ENCODE measurements at places on chromosomes 6 and 20.

- DNase-seq, result no peak
Measured at GRCh38 chr6:32655203-32655710, 11.2 kb downstream of the HLA-DQB1 start.

DNA sequence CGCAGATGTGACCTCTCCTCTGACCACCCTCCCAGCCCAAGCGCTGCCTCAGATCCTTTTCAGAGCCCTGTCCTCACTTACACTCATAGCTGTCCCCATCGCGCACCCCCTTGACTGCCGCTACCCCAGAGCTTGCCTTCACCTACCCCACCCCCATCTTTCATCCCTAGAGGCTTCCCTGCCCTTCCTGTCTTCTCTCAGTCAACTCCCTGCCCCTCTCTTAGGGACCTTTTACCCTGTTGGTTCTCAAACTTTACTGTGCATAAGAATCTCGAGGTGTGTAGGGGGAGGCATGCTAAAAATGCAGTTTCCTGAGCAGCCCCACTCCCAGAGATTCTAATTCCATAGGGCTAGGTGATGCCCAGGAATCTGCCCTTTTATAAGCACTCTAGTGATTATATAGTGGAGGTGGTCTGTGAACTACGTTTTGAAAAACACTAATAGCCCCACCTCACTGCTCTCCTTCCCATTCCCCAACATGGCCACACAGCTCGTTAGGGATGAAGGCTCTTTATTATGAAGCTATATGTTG lies 725 bp downstream of the TM9SF4 start:
- no peak for DNase-seq

DNA sequence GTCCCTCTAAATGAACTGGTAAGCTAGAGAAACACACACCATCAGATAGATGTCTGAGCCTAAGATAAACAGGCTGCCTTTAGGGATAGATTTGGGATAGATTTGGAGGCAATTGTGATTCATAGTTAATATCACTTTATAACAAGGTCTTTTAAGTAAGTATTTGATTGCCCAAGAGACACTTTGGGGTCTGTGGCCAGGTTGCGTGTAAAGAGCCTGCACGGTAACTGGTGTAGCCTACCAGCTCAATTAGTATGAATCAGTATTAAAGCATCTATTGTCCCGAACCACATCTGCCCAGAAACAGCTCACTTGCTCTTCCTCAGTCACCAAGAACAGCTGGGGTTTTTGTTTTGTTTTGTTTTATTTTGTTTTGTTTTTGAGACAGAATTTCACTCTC lies 193.3 kb downstream of the SASH1 start:
- DNase-seq, result peak; percentile 90

DNA sequence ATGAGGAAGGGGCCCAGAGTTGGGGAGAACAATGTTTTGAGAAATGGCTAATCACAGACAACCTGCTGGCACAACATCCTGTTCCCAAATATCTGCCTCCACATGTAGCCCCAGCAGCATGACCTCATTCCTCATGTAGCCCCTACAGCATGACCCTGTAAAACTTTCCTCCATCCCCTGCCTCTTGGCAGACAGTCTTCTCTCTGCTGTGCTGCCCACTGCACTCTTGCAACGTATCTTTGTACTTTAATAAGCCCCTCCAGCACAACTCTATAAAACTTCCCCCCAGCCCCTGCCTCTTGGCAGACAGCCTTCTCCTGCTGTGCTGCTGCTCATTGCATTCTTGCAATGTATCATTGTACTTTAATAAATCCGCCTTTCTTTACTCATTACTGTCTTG lies 278.8 kb downstream of the HDGFL1 start:
- no peak for DNase-seq

GRCh38 chr6:137631323-137631722 lies 137.1 kb upstream of the OLIG3 start:
- DNase-seq, result no peak

DNA sequence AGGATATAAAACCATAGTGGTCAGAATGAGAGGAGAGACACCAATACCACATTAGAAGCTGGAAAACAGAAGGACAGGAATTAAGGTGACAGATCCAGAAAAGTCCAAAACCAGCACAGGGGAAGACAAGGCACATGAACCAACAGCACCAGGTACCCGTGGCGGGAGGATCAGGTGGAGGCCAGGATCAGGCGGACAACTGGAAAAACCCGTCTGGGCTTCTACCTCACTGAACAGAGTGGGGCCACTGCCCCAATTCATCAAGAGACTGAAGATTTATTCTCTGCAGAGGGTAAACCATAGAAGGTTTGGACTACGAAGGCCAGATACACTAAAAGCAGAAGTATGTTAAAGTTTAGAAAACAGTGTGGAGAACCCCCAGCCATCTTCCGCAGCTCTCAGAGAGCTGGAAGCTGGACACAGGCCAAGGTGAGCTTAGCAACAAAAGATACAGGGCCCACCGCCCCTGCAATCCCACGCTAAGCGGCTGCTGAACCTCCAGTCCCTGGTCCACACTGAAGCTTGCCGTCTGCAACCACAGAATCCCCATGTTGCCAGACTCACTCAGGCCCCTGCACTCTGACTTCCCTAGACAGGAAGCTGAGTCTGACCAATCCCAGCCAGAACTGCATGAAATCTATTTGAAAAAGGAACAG lies 29.9 kb downstream of the ABHD12 start:
- no peak for DNase-seq

- no peak for DNase-seq
Measured at GRCh38 chr6:6788394-6789032, 200.0 kb downstream of the LY86 start.

GRCh38 chr6:22294301-22294700 lies 2.5 kb downstream of the PRL start:
- DNase-seq, result no peak

- no peak for DNase-seq
Measured at GRCh38 chr6:36998723-36999038, 6.8 kb upstream of the FGD2 start.

GRCh38 chr6:142712231-142712630 lies 232.7 kb downstream of the HIVEP2 start:
- no peak for DNase-seq

DNA sequence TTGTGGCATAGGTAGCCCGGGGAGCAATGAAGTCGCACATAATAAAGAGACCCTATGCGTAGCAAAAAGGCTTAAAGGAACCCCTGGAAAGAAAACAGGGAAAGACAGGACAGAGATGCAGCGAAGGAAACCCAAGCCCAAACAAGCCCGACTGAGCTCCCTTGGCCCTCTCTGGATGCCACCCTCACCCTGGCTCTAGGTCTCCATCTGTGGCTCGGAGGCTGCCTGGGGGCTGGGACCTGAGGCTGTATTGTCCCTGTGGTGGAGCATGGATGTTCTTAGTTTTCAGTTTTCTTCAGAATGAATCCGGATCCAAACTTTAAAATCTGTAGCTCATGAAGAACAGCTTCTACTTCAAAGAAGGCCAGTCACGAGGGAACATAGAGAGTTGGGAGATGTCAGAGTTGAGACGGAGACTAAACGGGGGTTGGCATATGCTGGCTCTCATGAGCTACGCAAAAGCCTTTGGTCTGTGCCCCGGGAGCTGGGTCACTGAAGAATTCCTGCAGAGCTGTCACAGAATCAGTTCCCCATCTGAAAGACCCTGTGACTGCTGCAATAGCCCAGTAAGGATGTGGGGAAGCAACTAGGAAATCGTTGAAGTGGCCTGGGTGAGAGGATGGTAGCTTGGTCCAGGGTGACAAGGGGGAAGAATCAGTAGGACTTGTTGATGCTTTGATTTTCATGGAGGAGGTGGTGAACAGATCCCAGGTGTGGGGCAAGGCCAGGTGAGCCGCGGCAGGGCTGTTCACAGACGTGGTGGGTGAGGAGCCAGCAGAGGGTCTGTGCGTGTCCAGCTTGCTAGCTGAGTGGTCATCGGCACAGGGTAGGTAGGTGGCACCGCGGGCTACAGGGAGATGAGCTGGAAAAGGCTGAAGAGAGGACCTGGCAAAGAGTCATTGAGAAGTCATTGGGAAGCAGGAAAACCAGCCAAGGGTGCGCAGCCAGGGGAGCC lies 35.2 kb downstream of the SYNDIG1 start:
- DNase-seq, result no peak

GRCh38 chr6:111484633-111484930 lies 1.6 kb upstream of the REV3L start:
- no peak for DNase-seq

GRCh38 chr6:13419422-13420195 lies 67.8 kb downstream of the GFOD1 start:
- DNase-seq, result no peak

DNA sequence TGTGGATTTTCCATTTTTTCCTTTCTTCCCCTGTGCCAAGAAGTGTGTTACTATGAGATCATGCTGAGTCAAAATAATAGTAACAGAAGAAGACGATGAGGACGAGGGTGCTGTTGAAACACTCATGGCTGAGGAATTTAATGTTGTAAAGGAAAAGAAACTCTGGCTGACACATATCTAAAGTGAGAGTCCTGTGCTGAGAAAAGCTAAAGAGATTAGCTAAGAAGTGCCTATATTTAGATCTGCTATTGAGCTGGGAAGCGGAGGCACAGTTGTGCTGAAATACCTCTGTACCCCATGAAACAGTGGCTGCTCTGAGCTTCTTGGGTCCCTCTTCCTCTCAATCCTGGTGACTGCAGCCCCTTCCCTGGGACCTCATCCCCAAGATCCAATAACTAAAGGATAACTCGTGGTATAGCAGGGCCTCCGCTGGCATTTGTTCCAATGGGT lies 1.1 kb upstream of the SYTL3 start:
- peak; percentile 80 for DNase-seq

DNA sequence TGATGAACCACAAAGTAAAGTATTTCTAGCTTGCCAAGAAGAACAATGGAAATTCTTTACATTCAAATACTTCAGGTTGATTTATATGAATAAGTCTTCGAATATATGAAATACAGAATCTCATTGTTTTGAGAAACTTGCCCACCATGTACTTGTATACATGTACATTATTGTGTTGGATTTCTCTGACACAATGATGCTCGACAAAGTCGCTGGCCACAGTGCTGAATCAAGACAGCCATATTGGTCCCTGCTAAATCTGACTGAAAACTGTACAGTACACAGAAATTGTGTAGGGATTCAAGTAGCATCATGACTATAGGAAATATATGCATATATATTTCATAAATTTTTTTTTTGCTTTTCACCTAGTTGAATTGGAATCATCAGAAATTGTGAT lies 13.1 kb upstream of the LIN28B start:
- no peak for DNase-seq

DNA sequence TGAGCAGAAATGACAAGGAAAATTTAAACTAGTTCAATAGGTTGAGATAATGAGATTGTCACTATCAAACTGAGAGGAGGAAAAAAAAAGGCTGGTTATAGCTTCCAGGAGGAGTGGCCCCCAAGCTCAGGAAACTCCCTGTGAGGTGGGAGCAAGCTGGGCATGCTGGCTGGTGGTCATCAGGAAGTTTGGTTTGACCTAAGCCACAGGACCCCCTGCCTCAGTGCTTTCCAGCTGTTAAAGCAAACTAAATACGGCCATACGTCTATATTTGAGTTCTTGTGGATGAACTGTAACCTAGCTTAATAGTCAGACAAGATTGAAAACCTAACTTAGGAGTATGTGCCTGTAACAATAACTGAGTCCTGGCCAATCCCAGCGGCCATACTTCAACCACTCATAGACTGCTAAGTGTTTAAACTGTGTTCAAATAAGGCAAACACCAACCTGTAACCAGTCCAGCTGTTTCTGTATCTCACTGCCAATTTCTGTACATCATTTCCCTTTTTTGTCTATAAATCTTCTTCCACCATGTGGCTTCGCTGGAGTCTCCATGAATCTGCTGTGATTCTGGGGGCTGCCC lies 24.6 kb upstream of the ZBTB24 start:
- DNase-seq, result no peak

- no peak for DNase-seq
Measured at GRCh38 chr6:1535295-1535694, 74.4 kb upstream of the FOXC1 start.

GRCh38 chr20:48015943-48016723 lies 230.9 kb upstream of the SULF2 start:
- DNase-seq, result peak; percentile 88

DNA sequence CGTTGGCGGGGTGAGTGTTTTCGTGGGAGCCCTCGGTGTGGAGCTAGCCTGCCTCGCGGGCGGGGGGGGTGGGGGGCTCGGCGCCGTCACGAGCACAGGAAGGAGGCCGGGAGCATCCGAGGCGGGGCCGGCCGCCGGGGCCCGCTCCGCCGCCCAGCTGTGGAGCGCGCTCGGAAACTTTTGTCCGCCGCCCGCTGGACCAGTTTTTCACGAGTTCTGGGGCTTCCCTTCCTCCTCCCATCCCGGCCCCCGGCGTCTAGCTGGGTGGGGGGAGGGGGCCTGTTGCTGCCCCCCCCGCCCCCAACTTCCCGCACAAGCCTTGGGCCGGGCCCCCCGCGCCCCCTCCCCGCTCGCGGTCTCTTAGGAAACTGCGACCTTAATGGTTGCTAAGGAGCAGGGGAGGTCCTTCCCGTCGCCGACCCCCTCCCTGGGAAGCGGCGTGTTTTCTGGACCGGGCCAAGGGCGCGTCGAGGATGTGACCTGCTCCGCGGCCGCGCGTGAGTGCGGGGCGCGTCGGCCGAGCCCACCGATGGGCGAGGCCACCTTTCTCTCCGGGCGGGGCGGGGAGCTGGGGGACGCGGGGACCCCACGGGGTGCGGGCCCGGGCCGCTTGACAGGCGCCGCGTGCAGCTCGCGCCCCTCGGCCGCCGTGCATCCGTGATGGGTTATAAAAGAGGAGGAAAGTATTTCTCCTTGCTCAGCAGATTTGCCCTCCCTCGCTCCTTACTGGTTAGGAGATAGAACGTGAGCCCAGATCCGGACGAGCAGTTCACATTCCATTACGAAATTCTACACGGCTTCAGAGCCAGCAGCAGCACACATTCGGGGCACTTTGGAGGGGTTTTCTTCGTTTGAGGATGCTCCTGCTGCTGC lies 1.4 kb downstream of the RREB1 start:
- no peak for DNase-seq

DNA sequence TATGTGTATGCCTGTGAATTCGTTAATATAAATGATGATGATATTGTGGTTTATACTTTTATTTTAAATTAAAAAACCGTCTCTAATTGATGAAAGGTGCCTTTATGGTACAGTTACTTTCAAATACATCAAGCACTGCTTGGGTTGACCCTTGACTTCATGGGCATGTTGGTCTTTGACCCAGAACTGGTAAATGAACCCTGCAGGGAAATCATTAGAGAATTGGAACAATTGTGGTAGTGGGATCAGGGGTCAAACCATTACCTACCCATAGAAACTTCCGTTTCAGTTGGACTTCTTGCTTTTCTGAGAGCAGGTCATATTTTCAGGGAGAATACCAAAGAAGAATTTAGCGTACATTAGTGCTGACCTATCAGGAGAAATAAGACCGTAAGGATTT lies 258.0 kb downstream of the TMEM242 start:
- no peak for DNase-seq

DNA sequence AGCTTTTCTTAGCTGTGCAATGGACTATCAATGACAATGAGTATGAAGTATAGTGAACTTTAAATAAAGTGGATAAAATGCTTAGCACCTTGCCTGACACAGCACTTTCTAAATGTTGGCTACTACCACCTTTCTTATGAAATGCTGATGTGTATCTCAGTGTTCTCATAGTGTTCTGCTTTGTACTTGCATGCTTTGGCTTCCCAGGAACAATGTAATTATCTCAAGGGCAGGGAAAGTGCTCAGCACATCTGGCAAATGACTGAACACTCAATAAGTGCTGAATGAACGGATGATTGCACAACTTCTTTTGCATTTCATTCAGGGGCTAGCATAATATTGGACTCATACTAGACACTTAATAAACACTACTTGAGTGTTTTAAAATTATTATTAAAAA lies 28.2 kb upstream of the NOX3 start:
- DNase-seq, result peak; percentile 58

Measured in GM04504 (cell line).